ENCODE measurements at places on chromosomes 11 and 22.

GRCh38 chr11:126736682-126737572 is 263.6 kb downstream of the KIRREL3 start:
- DNase-seq = no peak

GRCh38 chr22:37362621-37363020 is 64.7 kb downstream of the ELFN2 start:
- DNase-seq = peak; percentile 49

GRCh38 chr11:84626256-84626655 is 1000.9 kb downstream of the DLG2 start:
- no peak for DNase-seq

- DNase-seq = no peak
Measured at GRCh38 chr11:114263513-114264170, 32.6 kb upstream of the NNMT start.
